ENCODE measurements at places on chromosomes 13 and 19.

GRCh38 chr13:40149611-40150274, 494.3 kb downstream of the COG6 start:
- DNase-seq, result no peak

GRCh38 chr13:51096131-51096530, 14.9 kb downstream of the C13orf42 start:
- DNase-seq, result no peak

DNA sequence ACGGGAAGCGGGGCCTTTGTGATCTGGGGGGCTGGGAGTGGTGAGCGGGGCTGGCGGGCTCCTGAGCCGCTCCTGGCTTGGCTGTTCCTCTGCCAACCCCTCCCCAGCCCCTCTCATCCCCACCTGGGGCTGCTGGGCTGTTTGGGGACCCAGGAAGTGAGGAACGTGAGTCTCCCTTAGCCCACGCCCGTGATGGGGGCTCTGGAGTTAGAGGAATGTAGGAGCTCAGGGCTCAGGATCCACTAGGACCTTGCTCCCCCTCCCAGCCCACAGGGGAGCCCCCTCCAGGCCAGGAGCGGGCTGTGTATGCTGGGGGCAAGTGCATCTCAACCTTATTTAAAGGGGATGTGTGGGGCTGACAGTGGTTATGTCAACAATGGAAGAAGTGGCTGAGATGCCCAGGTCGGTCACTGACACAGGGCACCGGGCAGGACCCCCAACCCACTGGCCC, 134.1 kb downstream of the URI1 start:
- DNase-seq, result no peak

GRCh38 chr19:3669947-3670795, 30.1 kb downstream of the PIP5K1C start:
- DNase-seq, result no peak

- DNase-seq, result peak; percentile 10
These were observed 9.1 kb upstream of the LILRB5 start for GRCh38 chr19:54266133-54266532.

GRCh38 chr19:15091918-15092753, 10.1 kb downstream of the OR1I1 start:
- peak; percentile 45 for DNase-seq

DNA sequence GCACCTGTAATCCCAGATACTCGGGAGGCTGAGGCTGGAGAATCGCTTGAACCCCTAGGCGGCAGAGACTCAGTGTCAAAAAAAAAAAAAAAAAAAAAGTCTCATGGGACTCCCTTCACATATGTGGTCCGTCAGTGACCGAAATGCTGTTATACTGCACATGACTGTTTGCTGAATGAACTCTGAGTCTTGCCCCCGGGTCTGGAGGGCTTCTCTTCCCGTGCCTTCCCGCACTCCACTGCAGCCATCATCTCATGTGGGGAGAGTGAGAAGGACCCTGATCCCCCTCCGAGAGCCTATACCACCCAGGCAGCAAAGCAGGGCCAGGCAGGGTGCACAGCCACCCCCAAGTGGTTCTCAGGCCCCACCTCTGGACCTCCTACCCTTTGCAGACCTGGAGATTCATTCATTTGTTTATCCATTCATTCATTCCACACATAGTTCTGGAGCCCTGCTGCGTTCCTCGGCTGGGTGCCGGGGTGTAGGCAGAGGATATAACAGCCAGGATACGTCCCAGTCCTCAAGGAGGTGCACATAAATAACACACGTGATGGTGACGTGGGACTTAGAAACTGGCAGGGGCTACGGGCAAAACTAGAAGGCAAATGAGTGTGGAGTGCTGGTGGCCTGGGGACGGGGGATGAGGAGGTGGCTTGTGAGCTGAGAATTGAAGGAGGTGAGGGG, 14.2 kb downstream of the NDUFA11 start:
- no peak for DNase-seq

- no peak for DNase-seq
These were observed 628.2 kb upstream of the SLITRK5 start for GRCh38 chr13:87042946-87043345.

DNA sequence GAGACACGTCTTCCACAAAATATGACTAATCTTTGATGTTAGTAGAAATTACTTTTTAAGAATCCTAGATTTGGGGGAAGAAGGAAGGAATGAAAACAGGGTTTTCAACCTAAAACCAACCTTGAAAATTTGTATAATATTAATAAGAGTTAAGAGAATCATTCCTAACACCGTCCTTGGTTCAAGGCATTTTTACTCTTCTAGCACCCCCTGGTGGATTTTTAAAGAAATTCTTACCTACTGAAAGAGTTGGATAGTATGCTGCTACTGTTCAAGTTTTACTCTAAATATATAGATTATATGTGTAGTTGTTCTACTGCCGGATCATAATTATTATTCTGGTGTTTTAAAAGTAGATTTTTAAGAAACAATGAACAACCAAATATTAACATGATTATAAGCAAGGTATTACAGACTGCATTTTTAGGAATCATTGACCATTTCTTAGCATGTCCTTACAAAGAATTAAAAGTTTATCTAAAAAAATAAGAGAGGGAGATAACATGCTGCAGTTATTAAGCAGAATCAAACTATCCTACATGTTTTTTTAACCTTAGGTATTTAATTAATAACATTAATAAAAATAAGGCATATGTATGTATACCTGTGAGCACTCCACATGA, 7.4 kb upstream of the SLITRK6 start:
- peak; percentile 64 for DNase-seq

DNA sequence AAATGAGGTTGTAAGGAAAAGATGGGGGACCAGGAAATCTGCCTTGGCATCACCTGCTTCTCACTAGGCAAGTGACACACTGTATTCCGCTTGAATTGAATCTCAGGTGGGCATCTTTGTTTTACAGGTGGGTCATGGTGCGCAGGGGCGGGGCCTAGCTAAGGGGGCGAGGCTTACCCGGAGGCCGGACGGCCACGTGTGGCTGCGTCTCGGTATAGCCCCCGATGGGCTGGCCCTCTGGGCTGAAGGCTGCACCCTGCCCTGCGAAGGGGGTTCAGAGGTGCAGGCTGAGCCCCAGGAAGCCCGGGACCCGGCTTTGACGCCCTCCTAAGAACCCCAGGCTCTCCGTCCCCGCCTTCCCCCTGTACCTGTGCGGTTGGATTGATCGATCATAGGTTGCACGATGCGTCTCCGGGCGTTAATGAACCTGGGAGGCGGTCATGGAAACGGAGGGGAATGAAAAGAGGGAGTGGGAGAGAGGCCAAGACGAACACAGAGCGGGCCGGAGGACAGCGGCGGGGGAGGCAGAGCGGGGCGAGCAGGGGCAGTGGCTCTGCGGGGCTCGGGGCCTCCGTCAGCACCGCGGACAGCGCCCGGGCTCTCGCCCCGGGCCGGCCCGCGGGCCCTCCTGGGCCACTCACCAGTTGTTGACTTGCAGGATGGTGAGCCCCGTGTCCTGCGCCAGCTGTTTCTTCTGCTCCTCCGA, 12.5 kb downstream of the MEIS3 start:
- DNase-seq, result no peak

GRCh38 chr19:48246101-48246500, 9.6 kb downstream of the CARD8 start:
- DNase-seq, result no peak

DNA sequence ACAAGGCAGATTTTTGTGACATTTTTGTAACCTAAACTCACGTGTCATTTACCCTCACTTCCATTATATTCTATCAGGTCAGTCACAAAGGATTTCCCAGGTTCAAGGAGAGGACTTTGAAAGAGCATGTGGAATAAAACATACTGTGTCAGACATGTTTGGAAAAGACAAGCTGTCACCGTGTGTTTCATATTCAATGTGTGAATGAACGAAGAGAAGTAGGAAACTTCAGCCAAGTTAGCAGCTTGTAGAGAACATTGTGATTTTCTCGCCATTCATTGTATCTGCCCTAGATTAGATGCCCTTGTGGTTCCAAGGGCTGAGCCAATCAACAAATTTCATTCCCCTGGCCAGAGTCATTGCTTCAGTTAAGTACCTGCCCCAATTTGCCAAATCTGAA, 2288.9 kb upstream of the PCDH20 start:
- DNase-seq, result no peak

GRCh38 chr19:16309643-16310042, 15.0 kb upstream of the KLF2 start:
- DNase-seq, result no peak

DNA sequence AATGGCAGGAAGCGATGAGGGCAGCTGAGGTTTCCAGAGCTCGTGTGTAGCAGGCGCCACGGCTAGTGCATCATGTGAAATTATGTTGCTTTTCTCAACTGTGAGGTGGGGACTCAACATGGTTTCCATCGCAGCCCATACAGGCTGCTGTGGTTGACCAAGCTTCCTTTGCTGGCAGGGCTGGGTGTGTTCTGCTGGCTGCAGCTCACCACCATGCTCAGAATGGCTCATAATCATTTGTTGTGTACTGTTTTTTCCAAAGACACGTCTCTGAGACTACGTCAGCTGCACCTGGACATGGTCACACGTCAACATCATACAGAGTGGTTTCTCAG, 16.1 kb upstream of the RASA3 start:
- DNase-seq, result no peak

GRCh38 chr19:752652-753517, 2.0 kb downstream of the MISP start:
- no peak for DNase-seq

- no peak for DNase-seq
These were observed 401 bp upstream of the ZNF765 start for GRCh38 chr19:53394522-53394973.

DNA sequence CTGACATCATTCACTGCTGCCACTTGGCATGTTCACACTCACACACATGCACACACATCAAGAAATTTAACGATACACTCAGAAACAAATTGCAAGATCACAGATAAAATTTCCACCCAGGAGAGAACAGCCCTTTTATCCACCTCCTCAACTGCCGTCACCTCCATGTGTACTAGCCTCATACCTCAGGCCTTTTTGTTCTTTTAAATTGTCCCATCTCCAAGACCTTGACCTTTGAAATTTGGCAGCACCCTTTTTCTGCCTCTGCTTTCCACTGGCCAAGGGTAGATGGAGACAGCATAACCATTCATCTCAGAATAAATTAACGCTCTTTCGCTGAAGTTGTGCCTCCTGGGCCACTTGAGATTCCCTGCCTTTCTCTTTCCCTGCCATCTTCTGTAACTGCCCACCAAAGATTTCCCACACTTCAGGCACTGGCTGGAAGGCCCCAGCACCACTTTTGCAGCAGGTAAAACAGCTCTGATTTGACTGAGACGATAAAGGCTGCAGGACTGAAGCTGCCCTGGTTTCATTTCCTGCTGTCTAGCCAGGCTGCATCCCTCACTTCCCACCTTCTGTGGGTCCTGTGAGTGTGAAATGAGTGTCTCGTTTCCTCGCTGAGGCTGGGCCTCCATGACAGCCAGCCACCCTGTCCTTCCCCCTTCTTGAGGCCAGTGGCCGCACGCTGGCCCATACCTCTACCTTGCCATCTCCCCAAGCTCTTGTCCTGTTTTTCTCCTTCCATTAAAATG, 39.3 kb downstream of the MBNL2 start:
- DNase-seq, result no peak

- peak; percentile 99 for DNase-seq
These were observed 486 bp upstream of the SPINT2 start for GRCh38 chr19:38263689-38264485.

DNA sequence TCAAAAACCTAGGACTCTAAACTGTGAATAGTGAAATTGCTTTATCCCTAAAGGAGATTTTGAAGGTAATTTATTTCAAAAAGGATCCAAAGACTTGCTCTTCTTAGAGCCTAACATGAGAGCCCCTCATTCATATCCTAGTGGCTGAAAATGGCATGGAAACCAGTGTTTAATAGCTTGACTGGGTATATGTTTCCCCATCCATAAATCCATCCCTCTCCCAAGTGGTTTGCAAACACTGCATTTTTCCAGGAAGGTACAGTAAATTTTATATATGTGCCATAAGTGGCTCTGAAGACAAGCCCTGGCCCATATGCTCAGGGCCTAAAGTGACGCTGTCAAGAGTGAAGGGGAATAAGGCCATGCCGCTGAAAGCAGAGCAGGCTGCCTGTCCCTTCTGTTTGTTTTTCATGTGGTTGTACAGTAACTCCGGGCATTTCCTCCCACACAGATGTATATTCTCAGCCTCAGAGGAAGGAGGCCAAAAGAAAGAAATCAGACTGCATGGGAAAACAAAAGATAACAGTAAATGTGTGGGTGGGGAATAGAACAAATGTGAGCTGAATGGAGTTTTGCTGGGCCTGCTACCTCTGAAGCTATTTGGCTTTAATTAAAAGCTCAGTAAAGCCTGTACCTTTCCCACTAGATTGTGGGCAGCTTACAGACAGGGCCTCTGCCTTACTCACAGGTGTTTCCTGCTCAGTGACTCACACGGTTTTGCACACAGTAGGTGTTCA, 181.9 kb downstream of the PCDH9 start:
- DNase-seq, result no peak

GRCh38 chr19:46111376-46111775, 13.1 kb downstream of the IGFL3 start:
- DNase-seq, result no peak

GRCh38 chr13:44680746-44681355, 104.7 kb upstream of the TSC22D1 start:
- DNase-seq, result no peak

DNA sequence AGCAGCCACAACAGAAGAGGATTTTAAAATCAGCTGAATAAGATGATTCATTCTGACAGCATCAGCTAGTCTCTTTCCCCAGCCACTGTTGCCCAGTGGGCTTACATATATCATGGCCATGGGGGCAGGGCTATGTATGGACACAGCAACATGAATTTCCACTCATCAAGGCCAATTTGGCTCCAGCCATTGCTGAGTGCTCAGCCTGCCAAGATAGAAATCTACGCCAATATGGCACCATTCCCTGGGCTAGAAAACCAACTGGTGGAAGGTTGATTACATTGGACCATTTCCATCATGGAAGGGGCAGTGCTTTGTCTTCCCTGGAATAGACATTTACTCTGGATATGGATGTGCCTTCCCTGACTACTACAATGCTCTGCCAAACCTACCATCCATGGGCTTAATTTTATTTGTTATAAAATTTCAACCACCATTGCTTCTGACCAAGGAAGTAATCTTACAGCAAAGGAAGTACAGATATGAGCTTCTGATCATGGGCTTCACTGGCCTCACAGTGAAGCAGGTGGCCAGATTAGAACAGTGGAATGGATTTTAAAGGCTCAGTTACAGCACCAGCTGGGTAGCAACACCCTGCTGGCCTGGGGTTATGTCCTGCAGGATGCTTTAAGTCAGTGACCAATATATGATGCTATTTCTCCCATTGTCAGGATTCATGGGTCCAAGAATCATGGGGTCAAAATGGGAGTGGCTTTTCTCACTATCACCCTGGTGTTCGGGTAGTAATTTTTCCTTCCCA, 9.8 kb upstream of the ALOX5AP start:
- no peak for DNase-seq

- DNase-seq, result no peak
These were observed 5.5 kb upstream of the ISYNA1 start for GRCh38 chr19:18443406-18443805.
